ENCODE measurements at places on chromosomes 12 and 14.
A peak's percentile ranks its signal among the peaks of the same experiment; 100 is the strongest.

- no peak for DNase-seq
Measured at GRCh38 chr14:84535484-84535883, 994.5 kb upstream of the FLRT2 start.

DNA sequence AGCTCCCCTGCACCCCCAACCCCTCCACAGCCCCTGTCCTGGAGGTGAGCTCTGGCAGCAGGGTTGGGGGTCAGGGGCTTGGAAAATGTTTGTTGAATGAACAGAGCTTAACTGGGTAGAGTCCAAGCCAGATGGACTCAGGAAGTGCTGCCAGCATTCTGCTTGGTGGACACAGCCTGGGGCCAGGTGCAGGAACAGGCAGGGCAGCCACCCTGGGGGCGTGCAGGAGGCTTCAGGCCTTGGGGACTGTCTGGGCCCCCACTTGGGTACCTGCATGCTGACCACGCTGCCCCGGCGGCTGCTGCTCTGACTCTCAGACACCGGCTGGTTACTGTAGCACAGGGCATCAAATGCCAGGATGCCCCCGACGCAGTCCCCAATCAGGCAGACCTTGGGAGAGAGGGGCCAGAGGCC lies 15.7 kb downstream of the ARL6IP4 start:
- DNase-seq, result no peak

- DNase-seq, result no peak
Measured at GRCh38 chr14:41362139-41362538, 244.5 kb upstream of the LRFN5 start.

- no peak for DNase-seq
Measured at GRCh38 chr14:72169521-72169920, 237.3 kb downstream of the RGS6 start.

DNA sequence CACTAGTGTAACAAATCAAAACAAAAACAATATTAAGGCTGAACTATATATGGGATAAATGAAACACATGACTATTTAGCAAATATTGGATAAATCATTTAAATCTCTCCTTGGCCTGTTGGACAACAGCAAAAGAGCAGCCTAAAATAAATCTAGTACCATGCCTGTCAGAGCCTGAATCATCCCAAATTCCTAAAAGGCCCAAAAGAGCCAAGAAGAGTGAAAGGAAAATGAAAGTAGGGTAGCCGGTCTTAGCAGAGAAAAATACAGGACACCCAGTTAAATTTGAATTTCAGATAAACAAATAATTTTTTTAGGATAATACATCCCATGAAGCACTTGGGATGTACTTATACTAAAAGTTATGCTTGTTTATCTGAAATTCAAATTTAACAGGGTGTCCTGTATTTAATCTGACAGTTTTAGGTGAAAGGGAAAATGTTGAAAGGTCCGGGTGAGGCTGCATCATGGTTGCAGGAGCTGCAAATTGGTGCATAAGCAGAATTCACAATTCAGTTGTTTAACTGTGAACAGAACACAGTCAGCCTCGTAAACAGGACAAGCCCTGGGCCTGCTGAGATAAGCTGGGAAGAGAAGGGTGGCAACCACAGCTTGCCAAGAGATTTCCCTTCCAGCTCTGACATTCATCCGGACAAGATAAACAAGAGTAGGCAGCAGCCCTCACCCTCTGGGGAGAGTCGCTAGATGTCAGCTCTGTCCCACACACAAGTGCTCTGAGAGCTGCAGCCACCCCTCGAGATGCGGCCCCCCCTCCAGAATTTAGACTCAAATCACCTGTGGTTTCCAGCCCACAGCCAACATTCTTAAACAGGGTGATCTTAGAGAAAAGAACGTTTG lies 30.3 kb downstream of the DMAC2L start:
- DNase-seq, result peak; percentile 56

DNA sequence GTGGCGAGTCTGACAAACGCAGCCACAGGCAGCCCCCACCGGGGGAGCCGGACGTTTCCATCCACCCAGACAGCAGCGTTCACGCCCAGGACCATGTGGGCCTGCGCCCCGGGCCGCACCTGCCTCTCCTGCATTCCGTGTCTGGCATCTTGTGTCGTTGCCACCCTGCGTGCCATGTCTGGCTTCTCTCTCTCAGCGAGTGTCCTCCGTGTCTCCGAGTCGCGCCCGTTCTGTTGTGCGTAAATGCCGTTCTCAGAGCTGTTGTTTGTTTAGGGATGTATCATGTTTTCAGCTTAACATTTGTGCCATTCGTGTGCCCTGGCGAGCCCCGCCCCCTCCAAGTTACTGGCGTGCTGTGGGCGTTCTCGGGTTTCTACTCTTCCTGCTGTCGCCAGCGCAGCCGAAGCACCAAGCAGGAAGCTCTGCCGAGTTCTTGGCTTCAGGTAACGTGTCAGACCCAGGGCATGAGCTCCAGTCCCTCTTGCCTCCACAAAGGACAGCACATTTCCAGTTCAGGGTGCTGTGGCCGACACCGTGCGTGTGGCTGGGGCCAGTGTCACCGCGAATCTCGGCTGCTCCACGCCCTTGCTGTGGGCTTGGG lies 34.6 kb downstream of the NOC4L start:
- peak; percentile 41 for DNase-seq

DNA sequence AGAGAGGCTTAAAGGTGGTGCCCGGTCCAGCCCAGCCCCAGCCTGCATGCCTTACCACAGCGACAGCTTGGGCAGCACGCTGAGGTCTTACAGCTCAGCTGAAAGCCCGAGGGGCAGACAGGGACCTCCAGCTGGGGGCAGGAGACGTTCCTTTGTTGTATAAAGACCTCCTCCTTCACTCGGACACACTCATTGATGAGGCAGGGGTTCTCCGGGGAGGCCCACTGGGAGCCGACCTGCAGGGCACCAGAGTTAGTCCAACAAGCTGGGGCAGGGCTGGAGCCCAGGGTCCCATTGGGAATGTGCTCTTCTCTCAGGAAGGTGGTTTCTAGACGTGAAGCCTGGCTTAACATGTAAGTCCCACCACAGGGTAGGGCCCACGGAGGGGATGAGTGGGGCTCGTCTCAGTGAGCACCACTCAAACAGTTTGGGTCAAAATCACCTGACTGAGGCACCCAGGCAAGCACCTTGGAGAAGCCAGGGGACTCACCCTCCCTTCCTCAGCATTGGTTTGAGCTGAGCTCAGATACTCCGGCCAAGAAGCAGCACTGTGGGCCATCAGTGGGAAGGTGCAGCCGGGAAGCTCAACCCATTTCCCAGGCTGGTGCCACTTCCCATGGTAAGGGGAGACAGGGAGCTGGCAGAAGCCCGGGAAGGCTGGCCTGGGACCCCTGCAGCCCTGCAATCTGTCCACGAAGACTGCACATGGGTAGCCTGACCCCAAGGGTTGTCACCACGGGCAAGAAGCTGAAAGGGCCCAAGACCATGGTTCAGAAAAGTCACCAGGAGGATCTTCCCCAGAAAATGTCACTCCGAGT lies 24.3 kb upstream of the ANO2 start:
- no peak for DNase-seq

DNA sequence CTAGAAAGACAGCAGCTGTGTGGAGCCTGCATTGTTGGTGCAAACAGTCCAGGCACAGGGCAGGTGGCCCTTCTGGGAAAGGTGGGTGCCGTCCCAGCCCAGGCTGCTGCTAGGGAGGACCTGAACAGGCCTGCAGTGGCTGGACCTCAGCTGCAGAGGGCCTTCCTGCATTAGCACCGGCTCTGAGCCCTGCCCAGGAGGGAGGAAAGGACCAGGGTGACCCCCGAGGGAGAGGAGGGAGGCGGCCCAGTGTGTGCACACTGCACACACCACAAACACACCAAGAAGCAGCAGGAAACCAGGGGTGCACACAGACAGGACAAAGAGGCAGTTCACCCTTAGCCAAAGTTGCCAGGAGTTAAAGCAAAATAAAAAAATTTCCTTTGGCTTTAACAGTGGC lies 8.0 kb upstream of the PGAM5 start:
- DNase-seq, result no peak

DNA sequence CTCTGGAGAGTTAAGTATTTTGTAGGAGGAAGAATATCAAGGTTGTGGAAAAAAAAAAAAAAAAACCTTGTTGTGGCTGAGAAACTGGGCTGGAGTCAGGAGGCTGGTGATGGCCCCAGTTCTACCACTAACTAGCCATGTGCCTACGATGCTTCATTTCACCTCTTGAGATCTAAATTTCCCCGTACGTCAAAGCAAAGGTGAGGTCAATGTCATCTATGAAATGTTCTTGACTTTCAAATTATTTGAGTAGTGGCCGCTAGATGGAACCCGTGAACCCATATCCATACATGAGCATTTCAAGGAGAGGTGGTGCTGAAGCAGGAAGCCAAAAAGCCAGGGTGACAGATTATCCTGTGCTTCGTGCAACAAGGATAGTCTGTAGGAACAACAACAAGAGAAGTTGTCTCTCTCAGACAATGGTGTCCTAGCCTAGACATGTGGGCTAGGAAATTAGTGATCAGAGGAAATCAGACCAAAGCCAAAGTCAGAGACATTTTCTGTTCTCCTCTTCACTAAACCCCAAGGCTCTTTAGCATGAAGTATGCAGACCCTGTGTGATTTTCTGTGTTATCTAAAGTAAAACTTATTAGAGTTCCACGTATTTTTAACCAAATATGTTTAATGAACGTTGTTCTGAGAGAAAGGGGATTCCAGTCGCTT lies 95.5 kb upstream of the ETV6 start:
- peak; percentile 49 for DNase-seq

DNA sequence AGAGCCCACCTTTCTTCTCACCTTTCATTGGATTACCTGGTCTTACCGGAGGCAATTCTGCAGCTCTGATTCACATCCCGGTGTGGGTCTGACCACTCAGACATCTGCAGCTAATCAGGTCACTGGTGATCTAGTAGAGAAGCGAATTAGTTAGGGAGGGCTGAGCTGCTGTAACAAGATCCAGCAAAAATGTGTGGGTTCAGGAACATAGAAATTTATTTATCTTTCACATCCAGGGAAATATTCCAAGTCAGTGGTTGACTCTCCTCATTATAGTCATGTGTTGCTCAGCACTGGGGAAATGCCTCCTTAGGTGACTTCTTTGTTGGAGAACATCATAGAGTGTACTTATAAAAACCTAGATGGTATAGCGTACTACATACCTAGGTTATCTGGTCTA lies 218.7 kb upstream of the PELI2 start:
- DNase-seq, result no peak

- DNase-seq, result no peak
Measured at GRCh38 chr12:14186193-14186502, 179.3 kb upstream of the ATF7IP start.

- DNase-seq, result no peak
Measured at GRCh38 chr12:110058875-110059615, 10.7 kb upstream of the C12orf76 start.

DNA sequence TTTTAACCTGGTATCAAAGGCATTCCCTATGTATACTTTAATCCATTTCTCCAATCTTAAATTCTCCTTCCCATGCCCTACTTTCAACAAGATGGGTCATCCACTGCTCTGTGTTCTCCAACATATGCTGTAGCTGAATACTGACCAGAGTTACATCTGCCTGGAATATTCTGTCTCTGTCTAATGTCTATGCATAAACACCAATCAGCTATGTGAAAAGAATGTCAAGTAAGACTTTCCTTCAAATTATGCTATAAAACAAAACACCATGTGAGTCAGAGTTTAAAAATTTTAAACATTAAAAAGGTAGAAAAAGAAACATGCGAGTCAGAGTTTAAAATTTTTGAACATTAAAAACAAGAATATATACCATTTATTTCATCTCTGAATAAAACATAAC lies 19.3 kb downstream of the NT5DC3 start:
- no peak for DNase-seq

GRCh38 chr12:43852744-43853143 lies 16.9 kb downstream of the TMEM117 start:
- no peak for DNase-seq

DNA sequence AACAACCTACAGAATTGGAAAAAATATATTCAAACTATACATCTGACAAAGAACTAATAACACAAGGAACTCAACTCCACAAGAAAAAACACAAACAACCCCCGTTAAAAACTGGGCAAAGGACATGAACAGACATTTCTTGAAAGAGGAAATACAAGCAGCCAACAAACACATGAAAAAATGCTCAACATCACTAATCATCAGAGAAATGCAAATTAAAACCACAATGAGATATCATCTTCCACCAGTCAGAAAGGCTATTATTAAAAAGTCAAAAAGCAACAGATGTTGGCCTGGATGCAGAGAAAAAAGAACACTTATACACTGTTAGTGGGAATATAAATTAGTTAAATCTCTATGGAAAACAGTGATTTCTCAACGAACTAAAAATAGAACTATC lies 82.6 kb upstream of the CCDC91 start:
- no peak for DNase-seq

DNA sequence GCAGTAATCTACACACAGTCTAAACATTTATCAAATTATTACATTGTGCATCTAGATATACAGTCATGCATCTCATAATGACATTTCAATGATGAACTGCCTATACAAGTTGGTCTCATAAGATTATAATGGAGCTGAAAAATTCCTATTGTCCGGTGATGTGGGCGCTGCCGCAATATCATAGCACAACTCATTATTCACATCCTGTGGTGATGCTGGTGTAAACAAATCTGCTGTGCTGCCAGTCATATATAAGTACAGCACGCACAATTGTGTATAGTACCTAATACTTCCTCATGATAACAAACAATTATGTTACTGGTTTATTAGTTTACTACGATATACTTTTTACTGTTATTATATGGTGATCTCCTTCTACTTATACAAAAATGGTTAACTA lies 768.8 kb upstream of the NOVA1 start:
- DNase-seq, result no peak

DNA sequence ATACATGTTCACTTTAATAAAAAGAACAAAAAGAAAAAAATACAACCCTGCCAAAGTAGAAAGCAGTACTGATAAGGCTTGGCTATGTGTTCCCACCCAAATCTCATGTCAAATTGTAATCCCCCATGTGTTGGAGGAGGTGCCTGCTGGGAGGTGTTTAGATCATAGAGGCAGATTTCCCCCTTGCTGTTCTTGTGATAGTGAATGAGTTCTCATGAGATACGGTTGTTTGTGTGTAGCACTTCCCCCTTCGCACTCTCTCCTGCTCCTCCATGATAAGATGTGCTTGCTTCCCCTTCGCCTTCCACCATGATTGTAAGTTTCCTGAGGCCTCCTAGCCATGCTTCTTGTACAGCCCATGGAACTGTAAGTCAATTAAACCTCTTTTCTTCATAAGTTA lies 59.9 kb downstream of the USP15 start:
- no peak for DNase-seq

DNA sequence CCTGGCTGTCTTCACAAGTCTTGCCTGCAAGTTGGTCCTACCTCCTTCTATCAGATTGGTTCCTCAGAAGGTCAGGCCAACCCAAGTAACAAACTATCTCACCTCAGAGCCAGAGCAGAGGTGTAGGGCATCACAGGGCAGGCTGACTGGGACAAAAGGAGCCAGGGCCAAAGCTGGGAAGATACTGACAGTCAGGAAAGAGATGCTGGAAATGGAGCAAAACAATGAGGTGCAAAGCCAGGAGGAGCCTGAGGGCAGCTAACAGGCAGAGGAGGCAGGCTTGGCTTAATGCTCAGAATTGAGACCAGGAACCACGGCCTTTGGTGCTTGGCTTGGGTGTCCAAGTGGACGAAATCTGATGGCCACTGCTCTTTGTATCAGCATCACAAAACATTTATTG lies 68.4 kb upstream of the PNMA1 start:
- no peak for DNase-seq

- peak; percentile 23 for DNase-seq
Measured at GRCh38 chr14:93121030-93121834, 5.5 kb upstream of the ITPK1 start.

Data from SHP77 (cell line).